ENCODE measurements at places on chromosomes 3 and 15.

DNA sequence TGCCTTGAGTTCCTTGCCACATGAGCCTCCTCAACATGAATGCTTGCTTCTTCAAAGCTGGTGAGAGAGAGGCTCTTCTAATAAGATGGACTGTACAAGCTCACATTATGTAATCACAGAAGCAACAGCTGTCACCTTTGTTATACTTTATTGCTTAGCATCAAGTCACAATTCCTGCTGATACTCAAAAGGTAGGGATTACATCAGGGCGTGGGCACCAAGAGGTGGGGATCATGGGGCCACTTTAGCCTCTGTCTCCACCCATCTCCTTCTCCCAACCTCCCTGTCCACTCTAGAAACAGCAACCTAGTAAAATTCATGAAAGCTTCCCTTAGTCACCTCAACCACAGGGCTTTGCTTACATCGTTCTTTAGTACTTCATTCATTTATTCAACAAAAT lies 95.9 kb downstream of the FAM43A start:
- no peak for DNase-seq

DNA sequence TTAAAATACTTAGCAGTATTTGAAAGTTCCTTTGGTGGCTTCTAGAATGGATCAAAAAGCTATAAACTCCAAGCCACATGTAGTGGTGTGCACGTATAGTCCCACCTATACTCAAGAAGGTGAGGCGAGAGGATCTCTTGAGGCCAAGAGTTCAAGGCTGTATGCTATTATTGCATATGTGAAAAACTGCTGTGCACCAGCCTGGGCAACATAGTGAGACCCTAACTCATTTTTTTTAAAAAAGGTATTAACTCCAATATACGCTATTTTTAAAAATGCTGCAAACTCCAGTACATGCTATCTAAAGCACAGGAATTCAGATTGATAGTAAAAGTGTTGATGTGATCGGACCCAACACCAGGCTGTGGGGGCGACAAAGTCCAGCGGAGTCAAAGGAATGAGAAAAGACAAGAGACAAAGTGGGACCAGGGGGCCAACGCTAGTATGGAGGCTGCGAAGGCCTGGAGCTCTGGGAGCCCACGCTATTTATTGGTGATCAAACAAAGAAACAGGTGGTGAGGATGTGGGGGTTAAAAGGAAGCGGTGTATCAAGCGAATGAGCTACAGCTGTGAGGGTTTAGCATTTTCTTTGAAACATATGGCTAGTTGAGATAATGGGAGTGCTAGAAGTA lies 66.6 kb downstream of the ARIH1 start:
- no peak for DNase-seq

- DNase-seq: no peak
Observed at GRCh38 chr3:170277833-170278580, 55.8 kb downstream of the PRKCI start.

GRCh38 chr3:54510506-54510905 lies 388.2 kb downstream of the CACNA2D3 start:
- DNase-seq: no peak

DNA sequence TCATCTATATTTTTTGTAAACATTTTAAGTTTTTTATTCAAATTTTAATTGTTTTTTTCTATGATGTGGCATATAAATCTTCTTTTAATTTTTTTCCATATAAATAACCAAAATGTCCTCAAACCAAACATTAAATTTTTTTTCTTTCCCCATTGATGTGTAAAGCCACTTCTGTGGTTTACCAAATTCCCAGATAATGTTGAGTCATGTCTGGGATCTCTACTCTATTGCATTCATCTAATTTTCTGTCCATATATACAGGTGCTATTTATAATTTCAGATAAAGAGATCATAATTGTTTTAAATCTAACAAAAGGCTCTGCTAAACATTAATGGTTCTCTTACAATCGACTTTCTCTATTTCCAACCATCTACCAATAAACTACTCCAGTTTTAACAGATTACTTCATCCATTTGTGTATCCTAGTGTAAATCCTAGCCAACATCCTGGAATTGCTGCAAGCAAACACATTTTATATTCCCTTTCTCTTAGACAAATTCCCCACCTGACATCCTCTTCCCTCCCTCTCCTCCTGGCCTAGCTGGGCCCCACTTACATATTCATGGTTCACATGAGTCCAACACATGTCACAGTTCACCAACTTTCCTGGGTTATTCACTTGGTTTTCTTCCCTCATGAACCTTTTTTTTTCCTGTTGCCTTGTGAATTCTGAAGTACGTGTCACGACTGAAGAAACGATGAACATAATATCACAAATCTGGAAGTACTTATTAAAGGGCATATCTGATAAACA lies 368.0 kb upstream of the AGTR1 start:
- no peak for DNase-seq

GRCh38 chr3:126341755-126342150 lies 15.5 kb downstream of the KLF15 start:
- no peak for DNase-seq

DNA sequence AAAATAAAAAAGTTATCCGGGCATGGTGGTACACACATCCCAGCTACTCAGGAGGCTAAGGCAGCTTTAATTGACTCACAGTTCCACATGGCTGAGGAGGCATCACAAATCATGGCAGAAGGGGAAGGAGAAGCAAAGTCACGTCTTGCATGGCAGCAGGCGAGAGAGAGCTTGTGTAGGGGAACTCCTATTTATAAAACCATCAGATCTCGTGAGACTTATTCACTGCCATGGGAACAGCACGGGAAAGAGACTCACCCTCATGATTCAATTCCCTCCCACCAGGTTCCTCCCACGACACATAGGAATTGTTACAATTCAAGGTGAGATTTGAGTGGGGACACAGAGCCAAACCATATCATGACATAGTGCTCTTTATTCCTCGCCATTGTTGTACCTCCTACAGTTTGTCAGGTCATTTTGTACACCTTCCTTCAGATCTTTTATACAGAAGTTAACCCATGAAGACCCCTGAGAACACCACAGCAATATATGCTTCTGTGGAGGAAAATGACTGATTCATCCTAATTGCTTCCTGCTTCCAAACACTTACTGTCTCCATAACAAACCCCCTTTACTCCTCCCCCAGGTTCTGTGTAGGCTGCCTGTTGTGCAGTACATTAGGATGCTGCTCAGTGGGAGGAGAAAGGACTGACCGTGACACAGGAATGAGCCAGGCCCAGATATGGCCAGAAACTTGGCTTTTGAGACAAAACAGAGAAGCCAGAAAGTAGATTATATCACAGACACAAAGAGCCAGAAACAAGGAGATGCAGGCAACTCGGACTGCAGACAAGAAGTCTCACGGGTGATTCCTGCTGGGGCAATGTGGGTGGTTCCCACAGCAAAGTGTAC lies 67.9 kb upstream of the HEG1 start:
- no peak for DNase-seq

GRCh38 chr3:128911911-128912310 lies 32.5 kb downstream of the ACAD9 start:
- DNase-seq: no peak

GRCh38 chr15:60767134-60767824 lies 288.3 kb upstream of the ICE2 start:
- no peak for DNase-seq

DNA sequence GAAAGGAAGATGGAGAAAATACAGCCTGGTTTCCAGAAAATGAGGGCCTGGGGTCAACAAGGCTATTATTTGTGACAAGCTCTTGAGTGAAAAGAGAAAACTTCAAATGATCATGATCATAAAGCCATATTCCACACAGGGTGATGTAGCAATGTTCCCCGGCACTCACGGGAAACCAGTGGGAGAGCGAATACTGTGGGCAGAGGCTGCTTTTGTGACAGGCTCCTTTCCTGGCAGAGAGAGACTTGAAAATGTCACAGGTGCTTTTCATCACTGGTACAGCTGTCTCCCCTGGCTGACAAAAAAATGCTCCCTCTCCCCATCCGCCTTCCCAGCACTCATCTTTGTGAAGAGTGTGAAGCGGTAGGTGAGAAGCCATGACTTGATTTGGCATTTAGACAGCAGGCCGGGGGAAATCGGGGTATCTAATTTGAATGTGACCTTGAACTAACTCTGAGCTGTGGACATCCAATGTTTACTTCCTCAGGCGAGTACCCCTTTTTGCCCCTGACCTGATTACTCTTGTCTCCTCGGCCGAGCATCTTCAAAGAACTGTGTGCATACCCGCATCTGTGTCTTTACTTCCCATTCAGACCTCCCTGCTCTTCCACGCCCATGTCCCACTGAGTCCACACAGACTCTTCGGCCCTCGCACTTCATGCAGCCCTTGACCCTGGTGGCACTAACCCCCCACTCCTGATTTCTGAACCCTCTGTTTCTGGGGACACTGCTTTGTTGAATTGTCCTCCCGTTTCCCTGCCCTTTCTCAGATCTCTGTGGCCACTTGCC lies 23.2 kb downstream of the CA12 start:
- no peak for DNase-seq

DNA sequence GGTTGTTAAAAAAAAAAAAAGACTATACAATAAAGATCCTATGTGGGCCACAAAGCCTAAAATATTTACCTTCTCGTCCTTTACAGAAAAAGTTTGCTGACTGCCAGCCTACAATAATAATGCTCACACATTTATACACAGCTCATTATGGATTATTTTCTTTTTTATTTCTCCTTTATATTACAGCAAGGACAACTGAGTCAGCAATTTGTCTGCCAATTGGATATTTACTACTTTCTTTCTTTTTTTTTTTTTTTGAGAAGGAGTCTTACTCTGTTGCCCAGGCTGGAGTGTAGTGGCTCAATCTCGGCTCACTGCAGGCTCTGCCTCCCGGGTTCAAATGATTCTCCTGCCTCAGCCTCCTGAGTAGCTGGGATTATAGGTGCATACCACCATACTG lies 142.2 kb downstream of the EBLN2 start:
- no peak for DNase-seq

DNA sequence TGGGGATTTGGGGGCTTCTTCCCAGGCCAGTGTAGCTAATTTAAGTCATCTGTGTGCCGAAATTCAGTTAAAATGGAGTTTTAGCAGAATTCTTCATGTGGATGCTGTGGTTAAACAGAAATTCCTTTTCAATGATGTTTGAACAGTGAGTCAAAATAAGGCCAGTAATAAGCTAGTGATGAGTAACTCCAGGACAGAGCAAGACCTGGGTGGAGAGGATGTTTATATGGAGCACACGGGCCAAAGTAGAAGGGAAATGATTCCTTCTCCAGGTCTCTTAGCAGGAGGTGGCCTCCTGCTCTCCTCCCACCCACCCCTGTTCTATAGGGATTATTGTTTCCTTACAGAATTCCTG lies 31.9 kb upstream of the UACA start:
- no peak for DNase-seq

GRCh38 chr15:80466543-80466942 lies 62.4 kb downstream of the ARNT2 start:
- DNase-seq: no peak

DNA sequence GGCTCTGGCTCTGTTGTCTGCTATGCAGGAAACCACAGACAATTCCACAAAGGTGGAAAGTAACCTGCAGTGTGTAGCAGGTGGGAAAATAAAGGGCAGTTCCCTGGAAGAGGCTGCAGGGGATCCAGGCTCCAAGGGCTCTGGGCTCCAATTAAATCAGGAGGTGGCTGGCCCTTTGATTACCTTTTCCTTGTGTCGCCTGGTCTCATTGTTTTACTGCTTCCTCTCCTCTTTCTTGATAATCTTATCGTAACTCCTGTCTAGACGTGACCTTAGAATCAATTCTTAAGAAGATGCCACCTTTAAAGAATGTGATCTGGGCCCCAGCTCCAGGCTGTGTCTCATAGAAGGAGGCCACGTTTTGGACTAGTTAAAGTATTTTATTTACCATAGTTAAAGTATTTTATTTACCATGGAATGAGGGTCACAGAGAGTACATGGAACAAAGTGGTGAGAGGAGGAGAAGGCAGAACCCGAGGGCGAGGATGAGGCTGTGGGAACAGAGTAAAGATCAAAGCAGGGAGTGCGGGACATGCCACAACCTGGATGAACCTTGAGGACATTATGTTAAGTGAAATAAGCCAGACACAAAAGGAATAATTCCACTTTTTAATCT lies 237.5 kb upstream of the STT3B start:
- DNase-seq: no peak

GRCh38 chr3:99833617-99834205 lies 16.0 kb downstream of the CMSS1 start:
- DNase-seq: no peak

GRCh38 chr15:61157933-61158332 lies 71.2 kb downstream of the RORA start:
- DNase-seq: no peak

GRCh38 chr3:169792359-169792758 lies 19.2 kb downstream of the MYNN start:
- no peak for DNase-seq

DNA sequence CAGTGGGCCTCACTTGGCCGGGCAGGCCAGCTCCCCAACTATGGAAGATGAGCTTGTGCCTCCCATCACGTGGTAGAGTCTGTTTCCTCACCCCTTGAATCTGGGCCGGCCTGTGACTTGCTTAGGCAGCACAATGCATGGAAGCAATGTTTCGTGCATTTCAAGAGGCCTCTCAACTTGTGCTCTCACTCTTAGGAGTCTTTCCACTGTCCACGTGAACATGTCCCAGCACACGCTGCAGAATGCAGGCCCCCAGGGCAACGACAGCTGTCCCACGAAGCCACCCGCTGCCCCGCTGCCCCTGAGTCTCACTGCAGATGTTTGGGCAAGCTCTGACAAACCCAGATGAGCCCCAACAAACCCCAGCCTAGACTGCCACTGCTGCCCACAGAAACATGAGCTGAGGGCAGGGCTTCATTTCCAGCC lies 27.2 kb upstream of the SLC41A3 start:
- DNase-seq: no peak

- DNase-seq: no peak
Observed at GRCh38 chr3:147413686-147414389, 4.7 kb downstream of the ZIC1 start.

DNA sequence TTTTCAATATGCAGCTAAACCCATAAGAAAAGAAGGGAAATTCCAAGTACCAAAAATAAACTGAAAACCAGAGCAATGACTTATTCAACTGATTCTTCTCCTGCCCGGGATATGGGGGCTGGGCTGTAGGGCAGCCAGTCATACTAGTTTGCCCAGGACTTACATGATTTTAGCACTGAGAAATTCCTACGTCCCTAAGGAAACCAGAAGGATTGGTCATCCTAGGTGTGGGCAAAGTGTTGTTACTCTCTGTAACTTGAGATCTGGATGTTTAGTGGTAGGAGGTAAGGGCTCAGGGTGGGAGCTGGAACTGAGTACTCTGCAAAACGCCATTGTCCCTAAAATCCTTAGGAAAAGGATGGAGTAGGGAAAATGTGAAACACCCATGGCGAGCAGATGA lies 1.2 kb upstream of the DAZL start:
- no peak for DNase-seq

GRCh38 chr3:13494463-13495350 lies 14.6 kb downstream of the HDAC11 start:
- DNase-seq: no peak
